Neural crest cell (in vitro differentiated cells): ENCODE measurements at places on chromosomes 5 and 9.

- DNase-seq = no peak
These were observed 433.0 kb downstream of the PDE4D start for GRCh38 chr5:59460368-59461153.

GRCh38 chr5:111756581-111757354 lies at the start of gene NREP:
Gene NREP, minus strand, starts transcription at chr5:111757194. Its CDS starts 1,422 bp downstream, at chr5:111755772.
- peak; percentile 36 for DNase-seq

- DNase-seq = no peak
These were observed 380.8 kb upstream of the CD180 start for GRCh38 chr5:67577424-67577823.

- DNase-seq = no peak
These were observed 12.7 kb downstream of the CSF2 start for GRCh38 chr5:132086277-132086794.

GRCh38 chr5:127358284-127358683 lies 67.7 kb downstream of the MEGF10 start:
- no peak for DNase-seq

GRCh38 chr5:2334719-2335118 lies 416.8 kb downstream of the IRX2 start:
- DNase-seq = no peak

GRCh38 chr5:78593465-78593864 lies 55.1 kb downstream of the LHFPL2 start:
- no peak for DNase-seq

DNA sequence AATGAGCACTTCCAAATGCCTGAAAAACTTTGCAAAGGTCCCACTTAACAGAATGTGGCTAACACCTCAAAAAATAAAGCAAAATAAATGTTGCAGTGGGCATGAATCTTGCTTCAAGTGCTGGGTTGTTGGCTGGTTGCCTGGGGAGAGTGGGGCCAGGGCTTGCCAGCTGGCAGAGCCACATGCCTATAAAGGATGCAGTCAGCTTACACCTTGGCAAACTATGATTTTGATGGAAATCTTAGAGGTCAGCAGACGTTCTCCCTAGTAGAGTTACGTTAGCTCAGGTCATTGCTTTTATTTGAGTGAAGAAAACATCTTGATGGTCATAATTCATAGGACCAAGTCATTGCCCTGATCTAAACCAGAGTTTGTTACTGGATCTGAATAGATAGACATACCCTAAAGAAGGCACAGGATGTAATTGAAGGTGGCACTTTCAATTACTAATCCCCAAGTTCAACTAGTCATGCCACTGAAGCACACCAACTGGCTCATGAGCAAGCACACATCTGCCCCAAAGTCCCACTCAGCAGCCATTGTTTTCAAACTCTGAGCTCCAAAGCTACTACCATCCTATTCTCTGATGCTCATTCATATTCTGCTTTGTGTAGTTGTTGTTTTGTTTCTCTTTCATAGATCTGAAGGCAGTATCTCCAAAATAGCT lies 51.2 kb upstream of the ZSWIM6 start:
- no peak for DNase-seq

DNA sequence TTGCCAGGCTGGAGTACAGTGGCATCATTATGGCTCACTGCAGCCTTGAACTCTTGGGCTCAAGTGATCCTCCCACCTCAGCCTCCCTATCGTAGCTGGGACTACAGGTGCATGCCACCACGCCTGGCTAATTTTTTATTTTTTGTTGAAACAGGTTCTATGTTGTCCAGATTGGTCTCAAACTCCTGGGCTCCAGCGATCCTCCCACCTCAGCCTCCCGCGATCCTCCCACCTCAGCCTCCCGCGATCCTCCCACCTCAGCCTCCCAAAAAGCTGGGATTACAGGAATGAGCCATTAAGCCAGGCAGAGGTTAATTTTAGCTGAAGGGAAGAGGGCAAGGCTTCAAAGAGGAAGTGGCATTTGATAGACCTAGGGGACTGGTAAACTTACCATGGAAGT lies 32.8 kb upstream of the CCNB1 start:
- no peak for DNase-seq

DNA sequence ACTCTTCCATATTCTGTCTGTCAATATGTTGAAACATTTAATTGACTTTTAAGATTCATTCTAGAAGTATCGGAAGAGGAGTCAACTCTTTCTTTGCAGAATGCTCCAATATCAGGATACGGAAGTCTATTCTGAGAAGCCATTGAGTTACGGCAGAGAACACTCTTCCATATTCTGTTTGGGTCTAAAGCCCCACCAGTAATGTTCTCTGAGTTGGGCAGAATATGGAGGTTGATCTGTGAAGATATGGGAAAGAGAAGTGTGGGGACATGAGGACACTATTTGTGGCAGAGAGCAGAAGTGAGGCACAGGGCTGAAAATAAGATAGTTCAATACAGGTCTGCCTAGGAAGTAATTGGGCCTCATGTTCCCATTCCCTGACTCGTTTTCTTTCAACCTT lies 300.0 kb downstream of the DIRAS2 start:
- no peak for DNase-seq

DNA sequence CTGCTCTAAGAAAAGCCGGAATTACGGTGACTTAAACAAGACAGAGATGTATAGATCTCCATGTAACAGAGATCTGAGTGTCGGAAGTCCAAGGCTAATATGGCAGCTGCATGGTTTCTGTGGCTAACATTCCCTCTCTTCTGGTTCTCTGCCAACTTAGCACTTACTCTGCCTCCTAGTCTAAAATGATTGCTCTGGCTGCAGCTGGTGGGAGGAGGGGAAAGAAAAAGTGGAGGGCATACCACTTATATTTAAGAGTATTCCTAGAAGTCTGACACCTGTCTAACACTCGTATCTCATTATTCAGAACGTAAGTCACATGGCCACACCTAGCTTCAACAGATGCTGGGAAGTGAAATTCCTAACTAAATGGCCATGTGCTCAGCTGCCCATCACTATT lies 551.5 kb upstream of the TLE4 start:
- DNase-seq = no peak

GRCh38 chr9:19372567-19372966 lies 7.5 kb downstream of the RPS6 start:
- no peak for DNase-seq

DNA sequence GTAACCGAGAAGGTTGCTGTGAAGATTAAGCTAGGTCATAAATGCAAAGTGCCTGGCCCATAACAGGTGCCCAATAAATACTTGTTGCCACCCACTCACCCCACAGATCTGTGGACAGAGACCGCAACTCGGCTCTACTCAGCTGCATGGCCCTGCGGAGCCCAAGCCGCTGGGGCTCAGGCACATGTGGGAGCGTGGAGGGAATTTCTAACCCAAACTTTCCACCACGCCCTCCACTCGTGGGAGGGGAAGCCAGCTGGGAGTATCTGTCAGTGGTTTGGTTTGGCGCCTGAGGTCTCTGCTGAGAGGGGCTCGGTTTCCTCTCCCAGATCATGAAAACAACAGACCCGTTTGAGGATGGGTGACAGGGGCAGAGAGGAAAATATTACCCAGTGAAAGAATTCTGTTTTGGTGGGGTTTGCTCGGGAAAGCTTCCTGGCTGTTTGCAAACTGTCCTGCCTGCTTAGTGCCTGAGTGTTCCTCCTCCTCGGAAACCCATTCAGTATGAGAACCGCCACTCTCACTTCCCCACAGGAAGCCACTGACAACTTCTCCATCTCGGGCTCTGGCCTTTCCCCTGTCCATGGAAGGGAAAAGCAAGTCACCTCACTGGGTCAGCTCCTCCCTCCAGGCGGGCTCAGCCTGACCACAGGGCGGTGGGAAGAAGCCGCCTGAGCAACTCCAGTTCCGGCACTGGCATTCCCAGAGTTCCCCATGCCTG lies 60.1 kb downstream of the RGS3 start:
- no peak for DNase-seq

DNA sequence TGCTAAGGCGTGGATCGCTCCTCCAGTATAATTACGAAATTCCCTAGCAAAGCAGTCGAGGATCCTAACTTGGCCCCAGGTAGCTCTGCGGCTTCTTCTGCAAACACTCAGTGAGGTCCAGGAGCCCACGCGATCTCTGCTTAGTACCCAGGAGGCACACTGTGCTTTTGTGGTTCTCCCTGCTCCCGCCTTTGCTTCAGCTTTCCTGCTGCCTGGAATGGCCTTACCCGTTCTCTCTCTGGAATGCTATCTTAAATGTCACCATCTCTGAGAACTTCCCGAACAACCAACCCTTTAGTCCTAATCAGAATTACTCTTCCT lies 639 bp downstream of the INVS start:
- DNase-seq = peak; percentile 6

DNA sequence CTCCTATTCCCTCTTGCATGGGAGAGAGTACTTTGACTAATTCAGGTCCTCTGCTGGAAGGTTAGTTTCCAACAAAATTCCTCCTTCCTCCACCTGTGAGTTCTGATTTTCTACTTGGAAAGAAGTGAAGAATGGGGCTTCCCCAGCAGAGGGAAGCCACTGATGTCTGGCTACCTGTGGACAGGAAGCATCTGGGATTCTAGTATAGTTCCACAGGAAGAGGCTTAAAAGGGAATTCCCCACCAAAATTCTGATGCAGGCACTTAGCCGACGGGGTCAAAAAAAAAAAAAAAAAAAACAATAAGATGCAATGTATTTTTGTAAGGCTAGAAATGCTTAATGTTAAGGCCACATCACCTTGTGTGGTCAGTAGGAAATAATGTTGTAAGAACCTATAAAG lies 33.4 kb downstream of the PCDHGC5 start:
- DNase-seq = no peak

- DNase-seq = no peak
These were observed 160.1 kb upstream of the DAB2 start for GRCh38 chr5:39584927-39585326.

DNA sequence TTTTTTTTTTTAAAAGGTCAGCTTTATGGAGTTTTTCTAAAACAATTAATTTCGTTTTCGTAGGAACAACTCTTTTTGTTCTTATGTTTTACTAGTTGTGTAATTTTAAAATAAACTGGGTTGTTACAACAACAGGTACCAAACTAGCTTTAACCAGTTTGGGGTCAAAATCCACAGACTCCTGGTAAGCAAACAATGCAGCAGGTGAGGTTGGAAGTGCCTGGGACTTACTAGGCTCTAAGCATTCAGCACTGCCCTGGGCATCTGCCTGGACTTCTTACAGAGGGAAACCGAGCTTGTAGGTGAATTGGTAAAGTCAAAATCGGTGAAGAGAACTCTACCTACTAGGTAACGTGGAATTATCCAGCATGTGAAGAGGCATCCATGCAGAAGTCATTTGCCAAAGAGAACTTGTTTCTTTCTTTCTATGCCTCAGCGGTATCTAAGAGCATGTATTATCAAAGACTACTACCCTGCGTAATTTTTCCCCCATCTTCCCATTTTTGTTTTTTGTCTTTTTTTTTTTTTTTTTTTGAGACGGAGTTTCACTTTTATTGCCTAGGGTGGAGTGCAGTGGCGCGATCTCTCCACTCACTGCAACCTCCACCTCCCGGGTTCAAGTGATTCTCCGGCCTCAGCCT lies 145.4 kb downstream of the KCTD16 start:
- DNase-seq = no peak

DNA sequence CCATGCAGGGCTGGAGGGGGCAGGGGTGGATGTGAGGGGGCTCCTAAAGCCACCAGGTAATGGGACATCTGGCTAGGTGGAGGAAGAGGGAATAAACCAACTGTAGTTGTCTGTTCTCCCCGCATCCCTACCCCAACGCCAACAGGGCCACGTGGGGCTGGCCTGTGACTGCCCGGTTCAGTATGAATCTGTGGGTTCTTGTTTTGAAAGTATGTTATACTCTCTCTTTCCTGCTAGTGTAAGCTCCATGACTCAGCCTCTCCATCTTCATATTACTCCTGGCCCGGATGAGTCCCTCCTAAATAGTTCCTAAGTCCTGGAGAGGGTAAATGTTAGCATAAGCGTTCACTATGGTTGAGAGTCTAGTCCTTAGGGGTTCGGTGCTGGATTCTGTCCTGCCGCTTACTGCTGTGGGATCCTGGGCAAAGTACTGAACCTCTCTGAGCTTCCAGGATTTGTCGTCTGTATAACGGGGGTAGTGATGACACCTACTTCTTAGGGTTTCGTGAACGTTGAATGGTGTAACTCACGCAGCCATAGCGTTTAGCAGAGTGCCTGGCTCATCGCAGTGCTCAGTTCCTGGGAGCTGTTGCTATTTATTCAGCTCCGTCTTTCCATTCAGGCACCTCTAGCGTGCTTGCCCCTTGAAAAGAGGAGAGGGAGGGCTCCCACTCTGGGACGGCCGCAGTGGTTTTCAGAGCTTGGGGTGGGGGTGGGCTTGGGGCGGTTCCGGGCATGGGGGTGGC lies 28.8 kb downstream of the LHX2 start:
- no peak for DNase-seq

GRCh38 chr5:171520300-171521174 lies 101.1 kb downstream of the FGF18 start:
- no peak for DNase-seq

DNA sequence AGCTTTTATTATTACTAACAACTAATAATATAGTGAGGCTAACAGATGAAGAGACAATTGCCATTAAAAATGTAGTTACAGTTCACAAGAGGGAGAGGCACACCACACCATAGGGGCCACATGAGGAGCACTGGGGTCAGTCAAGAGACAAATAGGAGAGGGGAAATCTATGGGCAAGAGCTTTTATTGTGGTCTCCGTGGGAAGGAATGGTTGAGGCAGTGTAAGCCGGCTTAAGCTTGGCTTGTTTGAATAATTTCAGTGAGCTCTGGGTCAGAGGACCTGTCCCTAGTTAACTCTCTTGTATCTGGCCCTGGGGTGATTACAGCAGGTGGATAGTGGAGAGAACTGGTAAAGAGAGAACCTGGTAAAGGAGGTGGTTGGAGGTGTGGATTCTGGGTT lies 35.3 kb downstream of the OGN start:
- DNase-seq = no peak

GRCh38 chr5:174832025-174832424 lies 107.6 kb downstream of the MSX2 start:
- no peak for DNase-seq

GRCh38 chr5:39194466-39195136 lies 24.8 kb downstream of the FYB1 start:
- no peak for DNase-seq

DNA sequence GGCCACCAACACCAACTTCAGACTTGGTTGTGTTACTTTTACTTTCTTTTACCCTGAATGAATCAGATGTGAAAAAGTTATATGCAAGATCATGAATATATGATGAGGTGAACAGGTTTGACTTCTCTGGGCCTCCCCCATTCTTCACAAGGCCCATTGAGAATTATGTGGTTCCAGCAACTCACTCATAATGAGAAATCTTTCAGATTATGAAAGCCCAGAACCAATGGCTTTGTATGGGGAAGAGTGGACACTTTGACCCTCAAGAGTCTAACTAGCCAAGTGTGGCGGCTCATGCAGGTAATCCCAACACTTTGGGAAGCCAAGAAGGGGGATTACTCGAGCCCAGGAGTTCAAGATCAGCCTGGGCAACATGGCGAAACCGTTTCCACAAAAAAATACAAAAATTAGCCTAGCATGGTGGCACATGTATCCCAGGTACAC lies 16.1 kb upstream of the LNPEP start:
- DNase-seq = no peak

GRCh38 chr5:13831351-13831750 lies 113.1 kb downstream of the DNAH5 start:
- DNase-seq = no peak
